ENCODE measurements at places on chromosomes 4 and X.

DNA sequence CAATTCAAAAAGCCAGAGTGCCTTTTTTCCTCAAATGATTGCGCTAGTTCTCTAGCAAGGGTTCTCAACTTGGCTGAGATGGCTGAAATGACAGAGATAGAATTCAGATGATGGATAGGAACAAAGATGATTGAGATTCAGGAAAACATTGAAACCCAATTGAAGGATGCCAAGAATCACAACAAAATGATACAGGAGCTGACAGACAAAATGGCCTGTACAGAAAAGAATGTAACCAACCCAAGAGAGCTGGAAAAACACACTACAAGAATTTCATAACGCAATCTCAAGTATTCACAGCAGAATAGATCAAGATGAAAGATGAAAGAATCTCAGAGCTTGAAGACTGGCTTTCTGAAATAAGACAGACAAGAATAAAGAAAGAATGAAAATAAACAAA, 51.7 kb upstream of the MMAA start:
- DNase-seq = no peak

- DNase-seq = no peak
These were observed 35.3 kb upstream of the SPIN2A start for GRCh38 chrX:57172544-57172943.

GRCh38 chrX:111719426-111720210, 38.6 kb downstream of the ALG13 start:
- no peak for DNase-seq

GRCh38 chr4:34643476-34643875, 1600.8 kb downstream of the ARAP2 start:
- no peak for DNase-seq

DNA sequence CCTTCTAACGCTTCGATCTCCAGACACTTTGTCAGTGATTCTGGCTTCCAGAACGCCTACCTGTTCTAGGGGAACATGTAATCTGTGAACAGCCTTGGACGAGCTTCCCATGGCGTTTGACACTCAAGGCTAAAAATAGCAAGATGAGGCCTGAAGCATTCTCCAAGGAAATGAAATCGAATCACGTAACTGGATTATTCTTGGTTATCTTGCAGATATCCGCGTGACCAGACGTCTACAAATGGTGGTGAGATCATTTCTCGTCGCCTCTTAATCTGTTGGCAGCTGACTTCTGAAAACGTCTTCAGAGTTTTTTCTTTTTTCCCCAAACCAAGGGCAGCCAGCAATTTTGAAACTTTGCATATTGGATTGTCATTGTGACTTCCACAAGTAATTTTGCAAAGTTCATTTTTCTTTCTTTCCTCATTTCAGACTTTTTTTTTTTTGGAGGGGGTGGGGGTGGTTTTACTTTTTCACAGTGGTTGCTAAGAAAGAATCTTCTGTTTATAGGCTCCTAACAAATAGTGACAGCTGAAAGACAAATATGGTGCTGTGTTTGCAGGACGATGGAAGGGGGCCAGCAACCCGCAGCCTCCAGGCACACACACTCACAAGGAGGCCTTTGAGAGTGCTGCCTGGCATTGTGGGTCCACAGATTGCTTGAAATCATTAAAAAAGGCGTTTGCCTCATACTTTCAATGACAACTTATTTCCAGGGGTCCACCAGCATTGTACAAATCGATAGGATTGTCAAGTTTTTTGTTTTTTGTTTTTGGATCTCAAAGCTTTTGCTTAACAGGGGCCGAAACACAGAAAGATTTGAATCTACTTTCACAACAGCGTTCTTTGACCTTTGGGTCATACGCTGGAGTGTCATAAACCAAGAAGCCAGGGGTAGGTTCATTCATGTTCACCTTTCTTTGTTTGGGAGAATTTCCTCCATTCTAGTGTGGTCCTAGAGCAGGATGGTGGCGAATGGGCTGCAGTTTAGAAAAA, 32.4 kb upstream of the PDLIM3 start:
- DNase-seq = no peak

GRCh38 chr4:75081561-75081960, 148.6 kb downstream of the PARM1 start:
- no peak for DNase-seq

DNA sequence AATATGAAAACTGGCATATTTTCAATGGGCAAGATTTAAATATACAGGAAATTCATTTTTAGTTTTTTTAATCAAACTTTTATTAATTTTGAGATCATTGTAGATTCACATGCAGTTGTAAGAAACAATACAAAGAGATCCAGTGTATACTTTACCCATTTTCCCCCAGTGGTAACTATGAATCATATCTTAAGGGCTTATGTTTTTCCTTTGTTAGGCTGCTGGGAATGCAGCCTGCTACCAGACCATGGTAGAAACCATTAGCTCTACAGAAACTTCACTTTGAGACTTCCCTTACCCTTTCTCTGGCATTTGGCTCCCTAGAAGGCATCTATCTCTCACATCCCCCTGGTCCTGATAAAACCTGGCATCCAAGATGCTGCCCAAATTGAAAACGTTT, 147.6 kb upstream of the EOLA2 start:
- DNase-seq = no peak

- no peak for DNase-seq
These were observed 12.6 kb upstream of the SLC10A4 start for GRCh38 chr4:48470570-48470969.

GRCh38 chr4:137545461-137545861, 13.2 kb upstream of the PCDH18 start:
- no peak for DNase-seq

- DNase-seq = no peak
These were observed 269.9 kb downstream of the CBLL2 start for GRCh38 chrX:22542641-22543040.

DNA sequence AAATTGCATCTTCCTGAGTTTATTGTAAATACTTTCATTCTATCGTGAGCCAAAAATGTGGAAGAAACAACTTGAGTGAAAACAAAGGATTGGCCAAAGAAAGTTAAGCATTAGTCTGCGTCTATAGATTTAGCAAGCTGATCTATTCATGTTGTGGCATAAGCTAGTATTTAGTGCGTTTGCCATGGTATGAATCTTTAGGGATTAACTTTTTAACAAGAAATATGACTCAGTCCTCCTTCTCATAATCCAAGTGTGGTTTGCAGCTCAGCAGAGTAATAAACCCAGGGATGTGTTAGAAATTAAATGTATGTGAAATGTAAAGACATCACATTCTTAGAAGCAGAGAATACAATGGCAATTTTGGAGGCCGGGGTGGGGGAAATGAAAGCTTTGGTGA, 1110.9 kb downstream of the NLGN4X start:
- DNase-seq = no peak

- DNase-seq = no peak
These were observed 4.1 kb downstream of the SLIT2 start for GRCh38 chr4:20255823-20256222.

Measured in stimulated activated CD4-positive, alpha-beta T cell treated with anti-CD3 and anti-CD28 coated beads, Interleukin-1b, Interleukin-23, amount 100 ng/mL, for 24 hours (primary cell).